ENCODE measurements at places on chromosomes 11 and 22.

DNA sequence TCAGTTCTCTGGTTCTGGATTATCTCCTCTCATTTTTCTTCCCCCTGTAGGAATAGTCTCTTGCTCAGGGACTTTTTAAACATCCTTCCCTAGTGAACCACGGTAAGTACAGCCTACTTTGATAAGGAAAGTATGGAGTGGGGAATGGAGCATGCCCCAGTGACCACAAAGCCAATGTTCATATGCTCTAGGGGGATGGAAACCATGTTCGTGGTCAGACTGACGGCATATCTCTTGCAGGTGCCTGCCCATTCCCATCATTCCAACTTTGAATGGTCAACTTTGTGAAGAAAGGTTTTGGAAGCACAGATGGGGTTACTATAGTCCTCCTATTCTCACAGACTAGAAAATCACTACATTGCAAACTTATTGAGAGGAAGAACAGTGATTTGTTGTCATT lies 332.5 kb upstream of the NCAM1 start:
- no peak for DNase-seq

DNA sequence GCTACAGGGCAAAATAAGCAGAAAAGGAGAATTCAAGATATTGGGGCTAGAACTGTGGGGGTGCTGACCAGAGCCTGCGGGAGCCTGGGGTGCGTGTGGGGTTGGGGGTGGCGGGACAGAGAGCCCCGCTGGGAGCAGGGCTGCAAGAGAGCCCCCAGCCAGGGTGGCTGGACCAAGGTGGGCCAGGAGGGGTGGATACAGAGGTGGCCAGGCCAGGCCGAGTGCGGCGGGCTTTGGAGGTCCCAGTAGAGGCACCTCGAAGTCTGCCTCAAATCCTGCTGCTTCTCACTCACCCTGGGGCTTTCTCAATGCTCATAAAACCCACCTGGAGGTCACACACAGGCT lies 16.9 kb upstream of the MUC5B start:
- DNase-seq = no peak

DNA sequence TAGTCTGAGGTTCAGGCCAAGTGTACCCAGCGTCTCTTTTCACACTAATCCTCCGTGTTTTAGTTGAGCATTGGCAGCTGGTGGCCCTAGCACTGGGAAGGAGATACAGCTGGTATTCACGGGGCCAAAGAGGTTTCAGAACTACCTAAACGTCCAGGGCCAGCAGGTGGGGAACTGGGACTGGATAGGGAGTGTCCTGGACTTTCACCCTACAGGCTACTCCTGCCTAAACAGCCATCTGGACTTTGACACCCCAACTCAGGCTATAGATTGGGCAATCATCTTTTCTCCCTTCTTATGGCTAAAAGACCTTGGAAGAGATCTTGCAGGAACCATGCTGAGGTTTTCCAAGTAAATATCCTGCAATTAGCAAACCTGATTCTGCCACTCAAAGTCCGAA lies 2.8 kb downstream of the SPON1 start:
- DNase-seq = no peak

DNA sequence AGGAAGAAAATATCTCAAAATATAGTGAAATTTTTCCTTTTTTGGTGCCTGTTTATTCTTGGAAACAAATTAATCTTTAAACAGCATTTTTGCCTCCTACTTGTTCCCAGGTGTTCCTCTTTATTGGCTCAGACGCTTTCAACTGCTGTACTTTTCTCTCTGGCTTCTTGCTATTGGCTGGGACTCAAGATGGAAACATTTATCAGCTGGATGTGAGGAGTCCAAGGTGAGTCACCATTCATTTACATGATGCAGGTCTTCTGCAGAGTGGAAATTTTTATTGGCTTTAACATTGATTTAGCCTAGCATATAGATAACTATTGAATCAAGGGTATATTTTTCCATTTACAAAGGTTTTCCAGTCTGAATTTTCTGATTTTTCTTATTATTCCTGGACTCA lies 34.4 kb upstream of the DNAJB13 start:
- DNase-seq = no peak

DNA sequence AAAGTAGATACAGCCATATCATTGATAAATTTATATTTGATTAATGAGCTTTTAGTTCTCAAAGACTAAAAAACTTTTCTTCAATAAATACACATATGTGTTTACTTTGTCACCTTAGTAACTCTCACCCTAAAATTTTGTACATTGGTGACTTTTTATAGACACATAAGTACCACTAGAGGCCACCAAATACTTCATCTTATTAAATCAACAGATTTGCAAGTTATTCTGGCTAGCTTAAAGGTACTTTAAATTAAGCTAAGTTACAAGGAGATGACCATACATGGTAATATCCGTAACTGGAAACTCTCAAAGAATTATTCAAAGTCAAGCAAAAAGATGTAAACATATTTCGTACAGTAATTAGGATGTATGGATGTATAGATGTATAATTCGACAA lies 112.2 kb downstream of the SBF2 start:
- DNase-seq = no peak

GRCh38 chr22:27545085-27545484 lies 256.5 kb downstream of the MN1 start:
- peak; percentile 18 for DNase-seq

- DNase-seq = no peak
Observed at GRCh38 chr11:59553323-59553722, 42.0 kb downstream of the OR4D9 start.

DNA sequence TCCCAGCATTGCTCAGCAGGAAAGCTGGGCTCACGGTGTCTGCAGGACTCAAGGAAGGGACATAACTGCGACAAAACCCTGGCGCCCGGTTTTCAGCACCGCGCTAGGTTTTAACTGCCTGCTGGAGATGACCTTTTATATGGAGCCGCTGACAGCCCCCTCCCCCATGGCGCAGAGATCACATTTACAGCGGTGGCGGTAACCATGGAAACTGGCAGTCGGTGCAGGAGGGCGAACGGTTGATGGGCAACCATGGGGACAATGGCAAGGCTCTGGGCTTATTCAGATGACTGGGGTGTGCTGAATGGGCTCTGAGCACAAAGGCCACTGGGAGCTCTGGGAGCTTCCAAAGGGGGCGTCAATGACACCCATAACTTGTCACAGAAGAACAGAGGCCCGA lies 37.2 kb downstream of the CELSR1 start:
- peak; percentile 54 for DNase-seq

GRCh38 chr11:118151431-118151830 lies 1.2 kb downstream of the SCN4B start:
- no peak for DNase-seq

- no peak for DNase-seq
Observed at GRCh38 chr11:128968916-128969315, 26.2 kb upstream of the TP53AIP1 start.

DNA sequence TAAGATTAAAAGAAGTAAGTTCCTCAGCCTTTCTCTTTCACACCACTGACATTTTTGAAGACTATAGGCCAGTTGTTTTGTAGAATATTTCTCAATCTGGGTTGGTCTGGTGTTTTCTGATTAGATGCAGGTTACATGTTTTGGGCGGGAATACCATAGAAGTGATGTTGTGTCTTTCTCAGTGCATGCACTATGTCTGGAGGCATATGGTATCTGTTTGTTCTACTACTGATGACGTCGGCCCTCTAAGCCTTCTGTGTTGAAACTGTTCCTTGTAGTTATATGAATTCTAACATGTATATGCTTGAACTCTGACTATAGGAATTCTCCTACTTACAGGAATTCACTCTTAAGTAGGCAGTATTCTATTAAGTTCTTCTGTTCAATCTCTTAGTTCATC lies 21.6 kb downstream of the ZFTA start:
- no peak for DNase-seq

- no peak for DNase-seq
Observed at GRCh38 chr11:30260813-30261212, 30.0 kb downstream of the FSHB start.

DNA sequence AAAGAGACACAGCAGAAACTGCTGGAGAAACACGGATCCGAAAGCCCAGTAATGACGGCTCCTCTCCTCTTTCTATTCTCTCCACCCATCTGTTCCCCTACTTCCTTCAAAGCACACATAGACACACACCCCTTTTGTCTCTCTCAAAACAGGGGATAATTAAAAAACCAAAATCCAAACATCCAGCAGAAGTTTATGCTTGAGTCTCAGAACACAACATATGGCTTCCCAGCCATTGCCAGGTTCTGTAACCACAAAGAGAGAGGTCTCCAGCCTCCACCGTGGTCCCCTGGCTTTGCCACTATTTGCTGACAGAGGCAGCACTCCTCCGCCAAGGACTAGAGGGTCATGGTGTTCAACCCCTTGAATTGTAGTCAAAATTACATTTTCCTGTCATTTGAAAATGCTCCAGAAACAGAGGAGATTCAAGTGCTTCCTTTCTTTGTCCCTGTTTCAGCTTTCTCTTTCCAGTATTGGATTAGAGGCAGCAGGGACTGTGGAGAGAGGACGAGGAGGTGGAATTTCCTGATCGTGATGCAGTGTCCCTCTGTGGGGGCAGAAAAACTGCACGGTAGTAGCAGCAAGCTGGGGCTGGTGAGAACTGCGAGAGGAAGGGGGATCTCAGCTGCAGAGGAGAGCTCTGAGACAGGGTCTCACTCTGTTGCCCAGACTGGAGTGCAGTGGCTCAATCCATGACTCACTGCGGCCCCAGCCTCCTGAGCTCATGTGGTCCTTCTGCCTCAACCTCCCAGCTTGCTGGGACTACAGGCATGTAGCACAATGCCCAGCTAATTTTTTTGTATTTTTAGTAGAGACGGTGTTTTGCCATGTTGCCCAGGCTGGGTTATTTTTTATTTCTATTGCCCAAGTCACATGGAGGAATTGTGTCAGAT lies 60.3 kb downstream of the UBASH3B start:
- no peak for DNase-seq

GRCh38 chr11:39725081-39725480 lies 1734.4 kb downstream of the LRRC4C start:
- no peak for DNase-seq

- peak; percentile 52 for DNase-seq
Observed at GRCh38 chr11:12207384-12208150, 97.2 kb downstream of the MICAL2 start.

DNA sequence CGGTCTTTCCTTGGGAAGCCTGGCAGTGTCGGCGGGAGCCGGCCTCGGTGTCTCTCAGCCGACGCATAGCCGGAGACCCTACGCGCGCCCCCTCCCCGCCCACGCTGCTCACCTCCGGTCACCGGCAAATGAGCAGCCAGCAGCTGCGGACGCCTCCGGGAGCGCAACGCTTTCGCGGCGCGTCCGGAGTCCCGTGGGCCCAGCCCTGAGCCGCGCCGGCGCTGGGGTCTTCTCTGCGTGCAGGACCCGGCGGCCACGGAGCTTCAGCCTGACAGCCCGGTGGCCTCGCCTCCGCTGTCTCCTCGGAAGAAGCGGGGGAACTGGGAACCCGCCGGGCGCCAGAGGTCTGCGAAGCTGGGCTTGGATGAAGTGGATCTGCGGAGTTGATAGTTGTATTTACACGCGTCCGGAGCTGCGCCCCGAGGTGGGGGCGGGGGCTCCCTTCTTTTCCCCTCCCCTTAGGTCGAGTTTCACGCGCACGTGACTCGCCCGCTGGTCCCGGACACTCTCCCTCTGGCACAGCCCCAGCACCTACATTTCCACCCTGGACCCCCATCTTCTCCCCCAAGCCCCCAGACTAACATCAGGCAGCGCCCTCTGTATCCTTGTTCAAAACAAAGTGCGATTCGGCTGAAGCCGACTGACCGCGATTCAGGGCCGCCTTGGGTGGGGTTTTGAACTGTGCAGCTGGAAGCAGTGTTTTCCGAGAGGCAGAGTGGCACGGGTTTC lies at the start of gene SLC43A1:
Gene SLC43A1 (minus strand): TSS at position 371 of the 729 bp plus-strand sequence. CDS start 1,591 bp downstream, outside the sequence.
- peak; percentile 72 for DNase-seq

GRCh38 chr11:103031834-103032233 lies 60.1 kb downstream of the DCUN1D5 start:
- DNase-seq = no peak
